ENCODE measurements at places on chromosomes 4 and X.

GRCh38 chr4:164384416-164384815 is 369.5 kb upstream of the SMIM31 start:
- DNase-seq, result no peak

DNA sequence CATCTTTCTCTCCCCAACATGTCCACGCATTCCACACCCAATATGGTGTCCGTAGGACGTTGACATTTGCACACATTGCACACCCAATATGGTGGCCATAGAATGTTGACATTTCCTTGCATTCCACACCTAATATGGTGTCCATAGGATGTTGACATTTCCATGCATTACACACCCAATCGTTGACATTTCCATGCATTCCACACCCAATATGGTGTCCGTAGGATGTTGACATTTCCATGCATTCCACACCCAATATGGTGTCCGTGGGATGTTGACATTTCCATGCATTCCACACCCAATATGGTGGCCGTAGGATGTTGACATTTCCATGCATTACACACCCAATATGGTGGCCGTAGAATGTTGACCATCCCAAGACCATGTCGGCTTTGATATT is 88.4 kb upstream of the SHOX start:
- DNase-seq, result no peak

DNA sequence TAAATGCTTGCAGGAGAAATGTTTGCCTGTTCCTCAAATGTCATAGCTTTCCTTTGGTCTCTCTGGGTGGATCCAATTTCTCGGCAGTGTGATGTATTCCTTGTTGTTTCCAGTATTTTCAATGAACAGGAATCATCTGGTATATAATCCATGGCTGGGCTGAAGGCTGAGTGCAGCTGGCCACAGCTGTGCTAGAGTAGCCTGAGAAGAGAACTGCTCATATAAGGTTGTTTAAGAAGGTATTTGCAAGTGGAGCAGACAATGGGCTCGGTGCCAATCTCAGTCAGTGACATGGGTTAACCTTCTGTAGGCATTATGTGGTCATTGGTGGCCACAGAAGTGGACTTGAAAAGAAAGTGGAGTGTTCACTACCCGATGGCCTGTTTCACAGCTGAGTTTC is 390.3 kb downstream of the SPRY1 start:
- DNase-seq, result no peak

DNA sequence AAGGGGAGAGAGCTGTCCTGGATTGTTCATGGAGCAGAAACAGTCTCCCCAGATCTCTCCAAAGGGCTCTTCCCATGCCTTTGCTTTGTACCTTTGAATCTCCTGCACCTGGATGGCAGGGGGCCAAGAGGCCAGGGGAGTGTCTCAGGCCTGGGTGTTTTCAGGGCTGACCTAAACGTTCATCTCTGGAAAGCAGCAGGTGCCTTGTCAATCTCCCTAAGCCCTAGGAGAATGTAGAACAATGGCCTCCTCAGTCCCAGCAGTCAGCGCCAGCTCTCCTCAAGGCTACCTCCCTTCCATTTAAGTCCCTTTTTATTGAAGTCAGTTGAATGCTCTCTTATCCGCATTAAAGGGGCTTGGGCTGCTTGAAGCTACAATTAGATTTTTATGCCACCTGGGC is 31.2 kb upstream of the NSUN7 start:
- no peak for DNase-seq

GRCh38 chrX:55169782-55170181 is 50.4 kb upstream of the PAGE5 start:
- no peak for DNase-seq
